ENCODE measurements at places on chromosomes 12 and 14.

- no peak for DNase-seq
Observed at GRCh38 chr12:52090291-52090690, 10.8 kb downstream of the SMIM41 start.

GRCh38 chr12:81541121-81541520 is 218.0 kb downstream of the PPFIA2 start:
- no peak for DNase-seq

GRCh38 chr12:131591714-131592709 is 118.9 kb upstream of the SFSWAP start:
- no peak for DNase-seq

DNA sequence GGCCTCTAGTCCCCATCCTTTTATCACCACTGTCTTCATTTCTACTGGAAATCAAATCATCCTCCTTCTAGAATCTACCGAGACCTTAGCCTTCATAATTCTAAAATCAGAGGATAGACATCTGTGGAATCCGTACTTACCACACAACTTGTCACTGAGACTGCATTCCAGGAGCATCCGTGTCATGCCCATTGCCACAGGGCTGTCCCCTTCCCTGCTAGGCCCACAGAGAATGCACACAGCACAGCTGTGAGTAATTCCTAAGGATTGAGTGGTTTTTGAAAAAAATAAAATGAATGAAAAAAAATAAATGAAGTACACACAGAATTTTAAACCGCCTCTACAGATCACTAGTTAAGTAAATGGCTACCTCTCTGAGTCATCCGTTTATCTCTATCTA is 21.0 kb upstream of the MAGOHB start:
- DNase-seq, result no peak

DNA sequence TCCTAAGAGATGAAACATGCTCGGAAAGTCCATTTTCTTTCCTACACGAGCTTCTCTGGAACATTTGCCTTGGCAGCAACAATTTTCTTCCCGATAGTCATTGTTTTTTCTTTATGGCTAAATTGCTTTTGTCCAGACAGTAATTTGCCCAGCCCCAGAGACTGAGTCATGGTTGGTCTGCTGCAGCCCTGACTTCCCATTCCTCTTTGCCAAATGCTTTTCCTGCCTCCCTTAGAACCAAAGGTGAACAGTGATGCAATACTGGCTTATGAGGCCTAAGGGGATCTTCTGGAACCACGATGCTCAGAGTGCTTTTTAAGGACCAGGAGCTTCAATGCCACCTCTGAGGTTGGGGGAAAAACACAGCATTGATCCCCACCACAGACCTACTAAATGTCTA is 1599.6 kb upstream of the TMEM132C start:
- DNase-seq, result no peak

DNA sequence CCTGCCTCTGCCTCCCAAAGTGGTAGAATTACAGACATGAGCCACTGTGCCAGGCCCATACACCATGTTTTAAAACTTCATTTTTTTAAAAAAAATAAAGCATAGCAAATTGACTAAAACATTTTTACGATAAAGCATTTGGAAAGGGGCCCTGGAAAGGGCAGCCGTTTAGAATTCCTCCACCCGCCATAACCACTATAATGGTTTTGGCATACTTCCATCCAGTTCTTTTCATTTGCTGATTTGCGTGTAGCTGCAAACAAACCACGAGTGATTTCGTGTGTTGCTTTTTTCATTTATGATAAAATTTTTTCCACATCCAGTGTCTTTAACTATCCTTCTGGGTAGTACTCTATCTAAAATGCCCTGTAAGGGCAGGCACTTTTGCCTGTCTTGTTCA is 91.8 kb upstream of the RIN3 start:
- no peak for DNase-seq

DNA sequence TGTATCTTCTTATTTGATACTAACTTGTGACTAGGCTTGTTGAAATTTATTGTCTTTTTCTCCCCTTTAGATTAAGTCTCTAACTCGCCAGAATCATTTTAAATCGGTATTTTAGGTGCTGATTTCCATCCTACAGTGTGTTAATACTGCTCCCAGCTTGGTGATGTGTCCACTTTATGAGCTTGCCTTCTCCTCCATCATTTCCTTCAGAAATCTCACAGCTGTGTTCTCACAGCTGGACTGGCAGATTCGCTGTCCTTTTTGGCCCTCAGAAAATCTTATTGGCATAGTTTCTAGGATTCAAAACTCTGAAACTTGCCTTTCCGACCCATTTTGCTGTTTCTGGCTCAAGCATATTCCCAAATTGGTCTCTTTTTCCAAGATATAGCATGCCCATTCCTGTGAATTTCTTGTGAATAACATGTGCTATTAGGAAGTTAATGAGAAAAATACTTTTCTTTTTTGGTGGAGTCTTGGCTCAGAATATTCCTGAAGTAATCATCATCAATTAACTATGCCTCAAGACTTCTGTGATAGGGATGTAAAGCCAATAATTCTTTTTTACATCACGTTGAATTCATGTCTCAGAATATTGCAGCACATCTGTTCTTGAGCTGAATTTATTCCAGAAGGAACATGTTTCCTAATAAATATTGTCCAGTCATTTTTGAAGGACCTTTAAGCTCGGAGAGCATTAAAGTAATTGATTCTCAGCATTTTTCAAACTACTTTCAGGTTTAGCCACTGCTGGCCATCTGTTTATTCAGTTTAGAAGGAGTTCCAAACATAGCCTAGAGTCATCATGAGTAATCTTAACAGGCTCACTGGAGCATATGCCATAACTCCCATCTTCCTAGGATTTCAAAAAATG is 50.0 kb upstream of the USP44 start:
- DNase-seq, result no peak

- DNase-seq, result no peak
Observed at GRCh38 chr14:98859301-98859700, 412.7 kb downstream of the BCL11B start.

DNA sequence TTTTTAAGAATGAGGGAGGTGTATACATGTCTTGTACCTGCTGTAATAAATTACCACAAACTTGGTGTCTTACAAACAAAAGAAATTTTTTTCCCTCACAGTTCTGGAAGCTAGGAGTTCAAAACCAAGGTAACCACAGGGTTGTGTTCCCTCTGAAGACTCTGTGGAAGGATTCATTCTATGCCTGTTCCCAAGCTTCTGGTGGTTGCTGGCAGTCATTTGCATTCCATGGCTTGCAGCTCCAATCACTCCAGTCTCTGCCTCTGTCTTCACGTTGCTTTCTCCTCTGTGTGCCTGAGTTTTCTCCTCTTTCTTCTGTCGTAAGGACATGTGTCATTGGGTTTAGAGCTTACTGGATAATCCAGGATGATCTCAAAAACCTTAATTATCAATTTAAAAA is 15.4 kb upstream of the ZNF641 start:
- peak; percentile 5 for DNase-seq

GRCh38 chr12:24561411-24561871 is 387.5 kb downstream of the BCAT1 start:
- no peak for DNase-seq

DNA sequence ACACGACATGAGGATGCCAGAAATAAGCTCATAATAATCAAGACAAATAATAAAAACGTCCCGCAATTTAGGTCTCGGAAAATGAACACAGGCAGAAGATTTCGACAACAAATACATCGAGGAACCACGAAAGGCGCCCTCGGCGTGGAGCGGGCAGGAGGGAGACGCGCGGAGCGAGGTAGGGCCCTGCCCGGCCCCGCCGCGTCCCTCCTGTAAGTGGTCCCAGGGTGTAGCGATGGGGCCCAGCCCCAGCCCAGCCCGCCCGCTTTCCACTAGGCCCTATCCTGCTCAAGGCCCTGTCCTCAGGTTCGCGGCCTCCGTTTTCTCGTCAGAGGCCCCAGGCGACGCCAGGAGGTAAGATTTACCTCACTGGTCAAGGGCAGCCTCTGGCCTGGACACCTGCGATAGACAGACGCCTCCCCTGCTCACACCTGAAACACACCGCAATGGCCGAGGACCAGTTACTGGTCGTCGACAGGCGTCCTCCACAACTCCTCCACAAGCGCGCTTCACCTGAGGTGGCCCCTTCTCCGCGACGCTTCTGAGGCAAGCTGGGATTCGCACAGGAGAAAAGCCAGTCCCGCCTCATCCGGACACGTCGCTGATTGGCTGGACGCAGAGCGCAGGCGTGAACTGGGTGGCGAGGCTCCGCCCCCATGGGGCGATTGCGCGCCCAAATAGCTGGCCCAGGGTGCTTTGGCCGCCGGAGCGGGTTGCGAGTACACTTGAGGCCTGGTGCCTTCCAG is at the start of gene SYCP3:
Gene SYCP3 (minus strand): TSS at position 543 of the 746 bp plus-strand sequence. CDS start 1,527 bp downstream, outside the sequence.
- no peak for DNase-seq

GRCh38 chr14:67566908-67567307 is 33.2 kb downstream of the PIGH start:
- DNase-seq, result peak; percentile 25

DNA sequence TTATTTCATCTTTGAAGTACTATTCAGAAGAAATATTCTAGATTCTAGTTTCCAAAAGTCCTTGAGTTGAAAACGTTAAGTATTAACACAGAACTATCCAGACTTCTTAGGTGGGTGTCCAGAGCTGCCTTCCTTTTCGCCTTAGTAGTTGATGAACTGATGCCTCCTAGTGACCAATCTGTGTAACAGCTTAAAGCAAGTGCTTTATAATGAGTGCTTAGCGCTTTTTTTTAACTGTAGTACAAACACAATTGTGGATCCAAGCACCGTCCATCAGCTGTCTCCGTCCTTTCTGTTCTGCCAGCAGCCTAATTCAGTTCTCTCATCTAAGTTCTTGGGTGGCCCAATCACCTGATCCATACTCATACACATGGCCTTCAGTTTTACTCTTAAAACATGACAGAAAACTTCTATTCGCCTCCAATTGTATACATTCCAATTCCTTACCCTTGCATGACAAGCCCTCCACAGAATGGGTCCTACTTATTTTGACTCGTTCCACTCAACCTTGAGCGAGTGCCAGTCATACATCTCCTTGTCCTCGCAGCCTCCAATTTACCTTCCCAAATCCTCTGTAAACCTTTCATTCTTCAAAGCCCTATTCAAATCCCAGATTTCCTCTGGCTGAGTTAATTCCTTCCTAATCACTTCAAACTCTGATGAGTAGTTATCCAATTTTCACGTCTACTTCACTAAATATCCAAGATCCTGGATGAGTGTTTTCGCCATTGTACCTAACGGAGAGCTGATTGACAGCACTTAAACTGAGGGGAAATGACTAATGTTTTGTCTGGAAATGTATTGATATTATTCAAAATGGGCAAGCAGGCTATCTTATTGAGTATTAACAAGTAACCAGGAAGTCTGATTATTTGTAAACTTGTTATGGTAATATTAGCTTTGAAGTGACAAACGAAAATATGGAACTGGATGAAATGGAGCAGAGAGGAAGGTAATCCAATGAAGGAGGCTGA is 5.8 kb upstream of the PHLDA1 start:
- no peak for DNase-seq

DNA sequence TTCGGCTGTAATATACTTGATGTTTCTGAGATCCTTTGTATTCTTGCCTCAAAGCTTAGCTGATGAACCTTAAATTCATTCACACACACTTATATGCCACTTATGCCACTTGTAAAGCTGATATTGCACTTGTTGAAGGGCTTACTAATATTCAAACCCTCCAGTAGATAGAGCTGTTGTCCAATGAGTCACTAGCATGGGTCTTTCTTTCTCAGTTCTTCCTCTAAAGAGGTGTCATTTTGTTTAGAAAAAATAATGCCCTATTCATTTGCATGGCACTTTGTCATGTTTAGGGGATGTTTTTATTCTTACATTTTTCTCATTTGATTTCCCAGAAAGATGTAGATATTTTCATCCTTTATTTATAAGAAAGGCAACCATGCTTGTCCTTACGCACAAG is 56.4 kb downstream of the MON2 start:
- no peak for DNase-seq

DNA sequence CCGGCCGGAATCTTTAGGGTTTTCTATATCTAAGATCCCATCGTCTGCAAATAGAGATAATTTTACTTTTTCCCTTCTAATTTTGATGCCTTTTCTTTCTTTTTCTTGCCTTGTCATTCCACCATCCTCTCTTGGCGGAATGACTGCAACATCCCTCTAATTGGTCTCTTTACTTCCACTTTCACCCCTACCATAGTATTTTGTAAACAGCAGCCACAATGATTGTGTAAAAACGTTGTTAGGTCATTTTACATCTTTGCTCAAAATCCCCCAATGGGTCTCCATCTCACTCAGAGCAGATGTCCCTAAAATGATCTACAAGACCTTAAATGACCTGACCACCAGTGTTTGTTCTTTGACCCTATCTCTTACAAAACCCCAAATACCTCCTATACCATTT is 80.0 kb upstream of the STAC3 start:
- DNase-seq, result no peak

DNA sequence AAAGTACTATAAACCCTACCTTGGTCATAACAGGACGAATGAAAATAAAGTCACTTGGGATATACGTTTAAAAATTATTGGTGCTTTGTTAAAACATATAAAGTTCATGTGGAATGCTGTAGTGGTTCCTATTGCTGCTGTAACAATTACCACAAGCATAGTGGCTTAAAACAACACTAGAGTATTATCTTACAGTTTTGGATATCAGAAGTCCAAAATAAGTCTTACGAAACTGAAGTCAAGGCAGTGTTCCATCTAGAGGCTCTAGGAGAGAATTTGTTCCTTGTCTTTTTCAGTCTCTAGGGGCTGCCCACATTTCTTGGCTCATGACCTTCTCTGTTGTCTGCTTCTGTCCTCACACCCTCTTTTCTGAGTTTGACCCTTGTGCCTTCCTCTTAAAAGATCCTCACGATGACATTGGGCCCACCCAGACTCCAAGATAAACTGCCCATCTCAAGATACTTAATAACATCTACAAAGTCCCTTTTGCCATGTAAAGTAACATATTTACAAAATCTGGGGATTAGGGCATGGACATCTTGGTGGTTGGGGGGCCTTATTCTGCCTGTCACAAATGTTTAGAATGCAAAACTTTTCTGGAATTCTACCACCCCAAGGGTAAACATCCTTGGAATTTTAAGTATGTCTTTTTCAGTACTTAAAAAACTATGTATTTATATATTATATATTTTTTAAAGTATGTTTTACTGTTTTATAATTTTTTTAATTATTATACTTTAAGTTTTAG is 178.1 kb downstream of the ETNK1 start:
- DNase-seq, result no peak

- DNase-seq, result no peak
Observed at GRCh38 chr14:25485381-25485780, 435.4 kb upstream of the STXBP6 start.

DNA sequence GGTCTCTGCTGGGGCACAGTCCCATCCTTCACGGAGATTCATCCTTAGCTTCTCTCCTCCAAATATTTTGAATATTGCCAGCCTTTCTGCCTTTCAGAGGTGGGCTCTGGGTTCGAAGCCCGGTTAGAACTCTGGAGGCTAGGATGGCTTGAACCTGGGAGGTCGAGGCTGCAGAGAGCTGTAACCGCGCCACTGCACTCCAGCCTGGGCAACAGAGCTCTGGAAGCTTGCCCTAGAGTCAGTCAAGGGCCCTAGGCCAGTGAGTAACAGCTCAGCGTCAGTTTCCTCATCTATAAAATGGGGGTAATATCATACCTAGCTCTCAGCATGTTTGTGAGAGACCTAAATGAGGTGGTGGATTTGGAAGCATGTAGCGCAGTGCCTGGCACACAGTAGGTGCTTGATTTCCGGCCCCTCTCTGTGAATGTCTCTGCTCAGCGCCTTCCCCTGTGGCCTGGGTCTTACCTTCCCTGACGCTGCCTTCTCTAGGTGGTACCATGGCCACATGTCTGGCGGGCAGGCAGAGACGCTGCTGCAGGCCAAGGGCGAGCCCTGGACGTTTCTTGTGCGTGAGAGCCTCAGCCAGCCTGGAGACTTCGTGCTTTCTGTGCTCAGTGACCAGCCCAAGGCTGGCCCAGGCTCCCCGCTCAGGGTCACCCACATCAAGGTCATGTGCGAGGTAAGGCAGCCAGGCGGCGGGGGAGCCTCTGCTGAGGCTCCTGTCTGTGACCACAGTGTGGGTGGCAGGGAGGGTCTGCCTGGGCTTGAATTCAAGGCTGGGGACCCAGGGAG is 3.4 kb downstream of the PTPN6 start:
- no peak for DNase-seq

Measured in NT2/D1 (cell line).